ENCODE measurements at places on chromosomes 7 and 10.

DNA sequence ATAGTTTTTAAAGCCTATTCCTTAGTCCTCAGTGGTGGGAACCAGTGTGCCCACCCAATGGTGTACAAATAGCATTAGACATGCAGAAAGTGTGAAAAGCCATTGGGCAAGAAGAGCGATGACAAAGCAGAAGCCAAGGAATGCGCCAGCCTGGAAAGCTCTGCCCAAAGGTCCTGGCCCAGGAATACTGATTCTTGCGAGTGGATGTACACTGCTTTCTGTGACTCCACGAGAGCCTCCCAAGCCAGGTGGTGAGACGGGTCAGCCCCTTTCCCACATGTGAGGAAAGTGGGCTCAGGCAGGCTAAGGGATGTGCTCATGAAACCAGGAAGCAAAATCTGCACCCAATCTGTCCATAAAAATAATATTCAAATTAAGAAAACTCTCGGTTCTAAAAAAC is 106.6 kb downstream of the ADCY1 start:
- no peak for DNase-seq

GRCh38 chr7:99235925-99236324 is 28.0 kb upstream of the KPNA7 start:
- DNase-seq, result no peak

DNA sequence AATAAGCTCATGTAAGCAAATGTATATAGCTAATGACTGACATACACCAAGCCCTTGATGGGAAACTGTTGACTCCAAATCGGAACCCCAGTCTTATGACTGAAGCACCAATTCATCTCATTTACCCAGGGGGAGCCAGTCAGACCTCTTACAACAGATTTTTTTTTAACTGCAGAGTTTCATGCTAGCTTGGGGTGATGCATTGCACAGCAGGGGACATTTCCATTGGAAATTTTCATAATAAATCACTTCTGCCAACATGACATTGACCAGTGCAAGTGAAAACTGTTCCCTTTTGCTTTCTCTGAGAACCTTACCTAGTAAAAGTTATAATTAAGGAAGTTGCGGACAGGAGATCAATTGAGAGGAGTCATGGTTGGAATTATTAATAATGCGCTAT is 137.0 kb upstream of the VWC2 start:
- no peak for DNase-seq

DNA sequence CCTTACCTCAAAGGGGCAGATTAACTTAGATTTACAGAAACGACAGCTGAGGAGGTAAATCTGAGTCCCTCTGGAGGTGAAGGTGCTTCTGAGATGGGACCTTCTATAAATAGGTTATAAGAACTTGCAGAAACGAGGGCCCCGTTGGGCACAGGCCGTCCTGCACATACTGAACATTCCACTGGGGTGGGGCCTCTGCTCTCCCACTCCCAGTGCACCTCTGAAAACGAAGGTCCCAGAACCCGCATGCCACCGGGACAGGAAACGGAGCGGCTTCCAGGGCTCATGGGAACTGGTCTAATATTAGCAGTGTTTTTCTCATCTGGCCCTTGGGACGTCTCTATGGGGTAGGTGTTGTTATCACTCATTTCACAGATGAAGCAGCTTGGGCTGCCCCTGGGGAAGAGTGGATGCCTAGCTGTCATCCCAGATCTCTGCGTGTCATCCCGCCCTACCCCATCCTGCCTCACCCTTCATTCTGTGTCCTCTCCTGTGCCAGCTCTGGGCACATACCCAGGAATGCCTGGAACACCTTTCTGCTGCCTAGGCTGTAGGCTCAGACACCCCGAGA is 19.6 kb downstream of the C10orf62 start:
- no peak for DNase-seq

GRCh38 chr10:450463-450862 is 239.0 kb downstream of the DIP2C start:
- no peak for DNase-seq

GRCh38 chr10:71396084-71396710 is 523 bp upstream of the CDH23 start:
- peak; percentile 49 for DNase-seq

Data from DMS 273 treated with DMSO at 0.1 percent for 48 hours (cell line).